ENCODE measurements at places on chromosomes 3 and 15.

- ATAC-seq = no peak
Observed at GRCh38 chr15:70057931-70058641, 39.6 kb downstream of the TLE3 start.

GRCh38 chr3:120982608-120983320 is 74.8 kb downstream of the STXBP5L start:
- ATAC-seq = no peak

DNA sequence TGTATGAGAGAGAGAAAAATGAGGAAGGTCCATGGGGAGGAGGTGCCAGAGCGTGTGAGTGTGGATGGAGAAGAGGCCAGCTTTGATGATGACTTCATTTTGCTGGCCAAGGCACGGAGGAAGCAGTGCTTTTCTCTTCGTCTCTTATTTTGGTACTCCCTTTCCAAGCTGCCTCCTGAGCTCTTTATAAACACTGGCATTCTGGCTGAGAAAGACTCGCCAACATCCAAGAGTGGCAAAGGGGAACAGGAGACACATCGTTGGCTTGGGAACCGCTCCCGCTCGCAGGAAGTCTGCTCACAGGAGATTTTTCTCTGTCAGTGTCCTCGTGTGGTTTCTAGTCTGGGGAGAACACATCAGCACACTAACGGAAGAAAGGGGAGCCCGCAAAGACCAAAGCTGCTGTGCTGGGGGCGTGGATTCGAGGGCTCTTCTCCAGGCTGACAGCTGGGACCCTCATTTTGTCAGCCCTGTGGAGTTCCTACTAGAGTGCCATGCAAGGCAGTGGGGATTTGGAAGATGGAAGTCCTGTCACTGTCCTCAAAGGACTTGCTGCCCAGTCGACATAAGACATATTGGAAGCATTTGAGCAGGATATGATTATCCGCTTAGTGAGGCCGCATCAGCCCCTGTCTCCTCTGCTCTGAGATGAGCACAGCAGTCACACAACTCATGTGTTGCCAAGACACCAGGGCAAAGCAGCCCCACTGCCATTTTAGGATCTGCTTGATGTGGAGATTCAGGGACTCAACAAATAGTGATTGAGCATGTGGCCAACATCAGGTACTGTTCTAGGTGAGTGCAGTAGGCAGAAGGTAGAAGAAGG is 8.0 kb upstream of the SEMA4B start:
- no peak for ATAC-seq

DNA sequence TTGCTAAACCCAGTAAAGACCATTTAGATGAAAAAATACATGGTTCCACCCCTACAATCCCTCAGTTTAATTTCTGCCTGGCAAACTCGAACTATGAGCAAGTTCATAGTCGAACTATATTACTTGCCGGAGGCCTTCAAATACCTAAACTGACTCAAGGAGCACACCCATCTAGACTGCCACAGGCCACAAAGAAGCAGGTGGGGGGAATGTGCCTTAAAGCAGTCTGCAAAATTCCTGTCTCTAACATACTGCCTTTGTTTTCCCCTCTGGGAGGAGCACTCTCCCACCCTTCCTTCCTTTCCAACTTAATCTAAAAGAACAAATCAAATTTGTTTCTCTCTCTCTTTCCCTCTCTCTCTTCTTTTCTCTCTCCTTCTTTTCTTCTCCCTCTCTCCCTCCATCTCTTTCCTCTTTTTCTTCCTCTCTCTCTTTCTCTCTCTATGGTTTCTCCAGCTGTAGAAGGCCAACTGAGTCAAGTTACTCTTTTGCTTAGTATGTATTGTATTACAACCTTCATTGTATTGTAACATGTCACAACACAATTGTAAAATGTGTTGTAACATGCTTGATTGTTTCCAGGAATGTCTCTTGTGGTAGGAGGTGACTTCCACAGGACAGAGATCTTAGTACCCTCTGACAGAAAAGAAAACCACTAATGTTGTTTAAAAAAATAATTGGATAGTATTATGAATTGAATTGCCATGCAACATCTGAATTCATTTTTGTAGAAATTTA is 496.3 kb downstream of the ROBO2 start:
- ATAC-seq = no peak

- ATAC-seq = no peak
Observed at GRCh38 chr15:70286113-70286806, 188.5 kb upstream of the TLE3 start.

DNA sequence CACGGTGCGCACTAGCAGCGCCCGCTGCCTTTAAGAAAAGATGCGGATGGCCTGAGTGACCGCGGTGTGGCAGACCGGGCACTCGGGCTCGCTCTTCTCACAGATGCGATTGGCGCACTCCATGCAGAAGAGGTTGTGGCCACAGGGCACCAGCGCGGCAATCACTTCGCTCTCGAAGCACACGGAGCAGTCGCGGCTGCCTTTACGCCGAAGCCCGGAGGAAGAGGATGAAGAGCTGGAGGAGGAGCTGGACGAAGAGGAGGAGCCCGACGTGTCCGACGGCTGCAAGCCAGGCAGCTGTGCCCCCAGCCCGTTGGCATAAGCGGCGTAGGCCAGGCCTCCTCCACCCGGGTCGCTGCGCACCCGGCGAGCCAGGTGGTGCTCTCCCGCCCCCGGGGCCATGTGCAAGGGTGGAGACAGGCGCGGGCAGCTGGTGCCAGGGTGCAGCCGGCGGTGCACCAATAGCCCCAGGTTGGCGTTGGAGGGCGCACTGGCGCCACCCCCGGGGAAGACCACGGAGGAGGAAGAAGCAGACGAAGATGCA is 2.6 kb downstream of the MEX3B start:
- no peak for ATAC-seq

DNA sequence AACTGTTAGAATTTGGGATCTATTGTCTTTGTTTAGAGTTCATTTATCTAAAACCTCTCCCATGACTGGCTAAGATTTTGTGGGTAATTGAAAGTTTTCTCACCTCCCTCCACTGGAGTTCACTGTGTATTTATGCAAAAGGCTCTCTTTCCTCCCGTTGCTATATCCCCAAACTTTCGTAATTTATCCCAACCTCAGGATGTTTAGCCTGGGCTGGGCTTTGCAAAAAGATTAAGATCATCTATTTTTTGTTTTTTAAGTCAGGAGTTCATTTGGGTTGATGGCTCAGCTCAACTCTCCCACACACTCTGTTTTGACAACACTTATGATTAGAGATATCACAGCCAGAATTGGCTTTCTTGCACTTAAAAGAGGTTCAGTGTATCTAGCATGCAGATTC is 27.0 kb downstream of the SUCNR1 start:
- ATAC-seq = no peak

All from activated CD4-positive, CD25-positive, alpha-beta regulatory T cell treated with anti-CD3 and anti-CD28 coated beads, Interleukin-2, amount 50 U/mL, for 24 hours (primary cell).